Upper lobe of right lung (tissue), 1 donor: ENCODE measurements at places on chromosomes 1 and 21. TPM values are rescaled to one million over a fixed set of nuclear protein-coding genes. Genes with fewer than 3 reads are reported as not detected.

DNA sequence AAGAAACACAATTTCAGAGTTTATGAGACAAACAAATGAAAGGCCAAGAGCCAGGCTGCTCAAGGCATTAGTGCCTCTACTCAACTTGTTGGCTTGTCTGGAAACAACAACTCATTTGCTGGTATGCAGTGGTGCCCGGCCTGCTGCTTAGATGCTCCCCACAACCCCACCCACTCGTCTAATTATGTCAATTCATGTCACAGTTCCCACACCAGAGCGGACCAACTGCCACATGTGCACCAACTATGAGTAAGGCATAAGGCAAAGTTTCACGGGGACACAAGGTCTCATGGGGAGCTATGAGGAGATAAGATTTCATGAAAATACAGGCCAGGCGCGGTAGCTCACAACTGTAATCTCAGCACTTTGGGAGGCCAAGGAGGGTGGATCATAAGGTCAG is 34.5 kb upstream of the LRRC38 start:
- DNase-seq: no peak
- H3K27ac ChIP-seq: no peak overlapping the region
- no peaks in the 10 kb centered on the region for H3K36me3 ChIP-seq
- no peaks in the 10 kb centered on the region for H3K27me3 ChIP-seq
- no peak overlapping the region for H3K4me3 ChIP-seq

GRCh38 chr1:185581961-185582725 is 152.0 kb upstream of the HMCN1 start:
- no peaks in the 10 kb centered on the region for H3K4me1 ChIP-seq
- H3K27ac ChIP-seq: no peak overlapping the region
- H3K36me3 ChIP-seq: no peaks in the 10 kb centered on the region
- no peak overlapping the region for H3K4me3 ChIP-seq
- no peak for DNase-seq

- no peak for DNase-seq
- H3K27ac ChIP-seq: no peak overlapping the region
- H3K27me3 ChIP-seq: peaks cover 39% of the 10 kb centered on the region
- no peaks in the 10 kb centered on the region for H3K4me1 ChIP-seq
Measured at GRCh38 chr1:110136911-110137310, 13.4 kb upstream of the SLC6A17 start.

DNA sequence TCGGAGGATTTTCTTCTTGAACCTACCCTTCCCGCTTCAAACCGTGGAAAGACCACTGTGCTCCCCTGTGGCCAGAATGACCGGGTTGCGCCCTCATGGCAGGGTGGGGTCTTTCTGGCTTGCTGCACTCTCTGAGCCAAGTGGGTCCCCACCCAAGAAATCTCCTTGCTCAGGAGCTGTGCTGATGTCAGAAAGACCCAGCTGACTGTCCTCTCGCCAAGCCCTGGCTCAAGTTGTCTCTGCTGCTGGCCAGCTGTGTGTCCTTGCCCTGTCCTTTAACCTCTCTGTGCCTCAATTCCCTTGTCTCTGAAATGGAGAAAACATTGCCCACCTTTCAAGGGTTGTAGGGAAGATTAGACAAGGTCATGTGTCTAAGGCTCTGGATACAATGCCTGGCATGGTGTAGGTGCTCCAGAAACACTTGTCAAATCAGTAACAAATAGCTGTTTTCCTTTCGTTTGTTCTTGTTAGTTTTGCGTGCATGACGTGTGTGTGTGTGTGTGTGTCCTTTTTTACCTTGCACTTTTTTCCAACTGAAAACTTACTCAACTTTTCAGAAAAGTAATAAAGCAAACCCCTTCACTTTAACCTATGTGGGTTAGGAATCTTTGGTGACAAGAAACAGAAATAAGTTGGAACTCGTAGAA is 41.1 kb upstream of the RPL11 start:
- no peak for DNase-seq
- H3K4me1 ChIP-seq: no peaks in the 10 kb centered on the region
- H3K4me3 ChIP-seq: no peak overlapping the region

DNA sequence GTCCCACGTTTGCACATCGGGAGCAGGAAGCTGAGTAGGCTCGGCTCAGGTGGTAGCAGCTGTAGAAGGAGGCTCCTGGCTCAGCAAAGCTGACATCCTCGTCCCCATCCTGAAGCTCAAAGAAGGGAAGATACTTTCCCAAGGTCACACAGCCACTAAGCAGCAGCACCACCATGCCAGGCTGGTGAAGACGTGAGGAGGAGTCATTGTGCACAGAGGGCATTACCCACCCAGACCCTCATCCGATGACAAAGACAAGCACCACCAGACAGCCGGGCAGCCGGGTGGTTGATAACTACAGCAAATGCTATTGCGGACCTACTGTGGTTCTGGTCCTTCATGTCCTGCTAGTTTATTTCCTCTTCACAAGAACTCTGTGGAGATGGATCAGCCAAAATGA is 186.9 kb downstream of the MATN1 start:
- H3K36me3 ChIP-seq: no peaks in the 10 kb centered on the region
- no peaks in the 10 kb centered on the region for H3K4me1 ChIP-seq
- H3K27me3 ChIP-seq: peaks cover under 1% of the 10 kb centered on the region
- H3K27ac ChIP-seq: no peak overlapping the region

GRCh38 chr1:76989976-76990375 is 122.7 kb downstream of the ST6GALNAC5 start:
- H3K27me3 ChIP-seq: no peaks in the 10 kb centered on the region
- no peaks in the 10 kb centered on the region for H3K36me3 ChIP-seq
- no peaks in the 10 kb centered on the region for H3K4me1 ChIP-seq

- H3K27me3 ChIP-seq: peaks cover 17% of the 10 kb centered on the region
- no peak for DNase-seq
- no peaks in the 10 kb centered on the region for H3K36me3 ChIP-seq
- H3K4me3 ChIP-seq: peak overlapping the region; percentile 28
- H3K4me1 ChIP-seq: no peaks in the 10 kb centered on the region
Measured at GRCh38 chr1:217089361-217090014, 366.3 kb upstream of the ESRRG start.

- H3K27ac ChIP-seq: no peak overlapping the region
- H3K4me3 ChIP-seq: no peak overlapping the region
Measured at GRCh38 chr1:179632868-179633267, 41.2 kb downstream of the TDRD5 start.

- H3K27me3 ChIP-seq: no peaks in the 10 kb centered on the region
- no peak overlapping the region for H3K27ac ChIP-seq
- peaks cover 20% of the 10 kb centered on the region for H3K4me1 ChIP-seq
- H3K4me3 ChIP-seq: no peak overlapping the region
Measured at GRCh38 chr1:7574121-7575040, 196.7 kb upstream of the VAMP3 start.

GRCh38 chr1:41357451-41358101 is 3.7 kb upstream of the FOXO6 start:
- H3K36me3 ChIP-seq: no peaks in the 10 kb centered on the region
- peaks cover 5% of the 10 kb centered on the region for H3K27me3 ChIP-seq
- H3K27ac ChIP-seq: no peak overlapping the region
- no peak overlapping the region for H3K4me3 ChIP-seq
- peaks cover 11% of the 10 kb centered on the region for H3K4me1 ChIP-seq

- no peak for DNase-seq
- H3K27me3 ChIP-seq: no peaks in the 10 kb centered on the region
- peaks cover 18% of the 10 kb centered on the region for H3K4me1 ChIP-seq
- peak overlapping the region; percentile 33 for H3K27ac ChIP-seq
Measured at GRCh38 chr1:186059311-186059710, 315.7 kb downstream of the TPR start.

- no peaks in the 10 kb centered on the region for H3K27me3 ChIP-seq
- no peaks in the 10 kb centered on the region for H3K36me3 ChIP-seq
- no peak overlapping the region for H3K27ac ChIP-seq
- H3K4me3 ChIP-seq: no peak overlapping the region
Measured at GRCh38 chr1:64490213-64490818, 20.4 kb downstream of the CACHD1 start.

GRCh38 chr1:119228335-119229080 is 88.1 kb upstream of the WARS2 start:
- no peak for DNase-seq
- H3K36me3 ChIP-seq: no peaks in the 10 kb centered on the region
- no peaks in the 10 kb centered on the region for H3K27me3 ChIP-seq

GRCh38 chr1:14639291-14640050 is 41.0 kb downstream of the KAZN start:
- H3K27ac ChIP-seq: no peak overlapping the region
- no peaks in the 10 kb centered on the region for H3K4me1 ChIP-seq
- no peak overlapping the region for H3K4me3 ChIP-seq
- H3K27me3 ChIP-seq: no peaks in the 10 kb centered on the region

GRCh38 chr1:36207339-36207738 is 16.9 kb upstream of the THRAP3 start:
- no peak overlapping the region for H3K4me3 ChIP-seq
- H3K27ac ChIP-seq: peak overlapping the region; percentile 24
- peak; percentile 66 for DNase-seq

- DNase-seq: no peak
- no peaks in the 10 kb centered on the region for H3K27me3 ChIP-seq
- H3K4me3 ChIP-seq: peak overlapping the region; percentile 2
- peaks cover 11% of the 10 kb centered on the region for H3K4me1 ChIP-seq
- H3K27ac ChIP-seq: no peak overlapping the region
Measured at GRCh38 chr1:161884475-161884874, 118.4 kb downstream of the ATF6 start.

GRCh38 chr21:23809573-23809972 is 1797.7 kb downstream of the MRPL39 start:
- H3K4me3 ChIP-seq: no peak overlapping the region
- H3K27ac ChIP-seq: no peak overlapping the region
- no peaks in the 10 kb centered on the region for H3K27me3 ChIP-seq
- no peaks in the 10 kb centered on the region for H3K36me3 ChIP-seq

DNA sequence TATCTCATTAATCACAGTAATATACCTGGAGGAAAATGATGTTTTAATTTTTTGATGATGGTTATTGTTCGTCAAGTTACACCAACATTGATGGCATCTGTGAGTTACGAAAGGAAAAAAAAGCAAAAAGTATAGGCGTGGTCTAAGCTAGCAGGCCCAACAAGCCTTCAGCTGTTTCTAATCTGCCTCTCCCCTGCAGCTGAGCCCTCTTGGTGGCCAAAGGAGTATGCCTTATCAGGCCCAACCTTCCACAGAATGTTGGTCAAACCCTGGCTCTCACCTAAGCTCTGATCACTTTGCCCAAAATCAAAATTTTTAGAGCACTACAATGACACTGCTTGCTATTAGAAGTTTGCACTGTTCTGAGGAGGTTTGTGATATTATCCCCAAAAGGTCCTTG is 4.9 kb downstream of the C1orf105 start:
- no peaks in the 10 kb centered on the region for H3K27me3 ChIP-seq
- H3K27ac ChIP-seq: no peak overlapping the region
- no peak for DNase-seq
- no peaks in the 10 kb centered on the region for H3K36me3 ChIP-seq
- no peak overlapping the region for H3K4me3 ChIP-seq

DNA sequence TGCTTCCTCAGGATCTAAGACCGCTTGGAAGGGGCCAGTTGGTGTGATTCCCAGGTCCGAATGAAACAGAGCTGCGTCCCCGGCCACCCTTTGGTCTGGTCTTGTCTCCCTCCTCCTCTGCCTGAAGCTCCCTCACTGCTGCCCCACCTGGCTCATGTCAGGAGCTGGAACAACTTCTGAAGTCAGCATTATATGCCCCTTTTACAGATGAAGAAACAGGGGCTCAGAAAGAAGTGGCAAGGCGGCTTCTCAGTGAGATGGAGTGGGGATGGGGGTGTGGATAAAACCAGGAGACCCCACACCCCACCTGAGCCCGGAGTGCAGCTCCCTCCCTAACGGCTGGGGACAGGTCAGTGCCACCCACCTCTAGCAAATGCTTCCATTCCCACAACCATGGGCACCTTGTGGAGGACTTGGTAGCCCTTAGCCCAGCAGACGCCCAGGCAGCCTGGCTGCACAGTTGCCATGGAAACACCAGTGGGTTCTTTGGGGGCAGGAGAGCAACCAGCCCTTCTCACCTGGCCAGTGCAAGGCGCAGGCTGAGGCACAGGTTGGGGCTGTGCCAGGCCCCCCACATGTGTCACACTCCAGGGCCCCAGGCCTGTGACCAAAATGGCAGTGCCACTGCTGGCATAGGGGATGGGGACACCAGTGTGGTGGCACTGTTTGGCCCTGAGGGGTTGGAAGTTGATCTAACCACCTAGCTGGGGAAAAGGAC is 31.9 kb upstream of the ECE1 start:
- DNase-seq: no peak
- peaks cover 82% of the 10 kb centered on the region for H3K4me1 ChIP-seq
- H3K36me3 ChIP-seq: no peaks in the 10 kb centered on the region
- H3K4me3 ChIP-seq: no peak overlapping the region

DNA sequence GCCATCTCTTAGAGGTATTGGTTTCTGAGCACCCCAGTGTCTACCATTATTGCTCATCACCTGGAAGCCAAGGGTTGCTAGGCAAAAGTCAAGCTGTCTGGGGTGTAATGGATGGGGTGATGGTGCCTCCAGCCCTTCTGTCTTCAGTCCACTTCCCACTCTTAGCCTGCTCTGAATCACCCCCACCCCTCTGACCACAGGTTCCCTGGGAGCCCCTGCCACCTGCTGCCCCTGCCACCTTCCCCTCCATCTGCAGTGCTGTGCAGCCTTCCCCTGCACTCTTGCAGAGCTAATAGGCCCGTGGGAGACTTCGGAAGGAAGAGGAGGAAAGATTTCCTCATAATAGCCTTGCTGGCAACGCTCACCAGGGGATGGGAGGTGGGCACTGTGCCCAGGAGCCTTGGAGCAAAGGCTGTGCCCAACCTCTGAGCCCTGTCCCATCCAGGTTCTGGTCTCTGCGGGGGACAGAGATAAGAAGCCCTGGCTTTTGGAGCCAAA is 35.5 kb downstream of the CAPN2 start:
- peaks cover 17% of the 10 kb centered on the region for H3K4me1 ChIP-seq
- peaks cover 82% of the 10 kb centered on the region for H3K36me3 ChIP-seq
- peak overlapping the region; percentile 76 for H3K27ac ChIP-seq
- no peak for DNase-seq
- H3K4me3 ChIP-seq: no peak overlapping the region

DMBX1 gene
- not detected for total RNA-seq

GPR37L1 gene
- total RNA-seq: 0.06 TPM

WNT9A gene
- 10.2 TPM for total RNA-seq

LCE1C gene
- total RNA-seq: not detected

MYOG gene
- total RNA-seq: not detected

F3 gene
- 113 TPM for total RNA-seq

OR2L3 gene
- total RNA-seq: not detected

PODN gene
- 56.5 TPM for total RNA-seq

CLIC4 gene
- 200 TPM for total RNA-seq

FGR gene
- total RNA-seq: 149 TPM

KRTAP11-1 gene
- not detected for total RNA-seq

STYXL2 gene
- 0.17 TPM for total RNA-seq
